Hair follicular keratinocyte (primary cell): ENCODE measurements at places on chromosomes 2 and 18. TPM values are rescaled to one million over a fixed set of nuclear protein-coding genes. Genes with fewer than 3 reads are reported as not detected.

The ERBB4 gene
- not detected in 2 replicates for total RNA-seq

The KIAA2012 gene
- total RNA-seq = not detected in 2 replicates

The NABP1 gene
- total RNA-seq = 20.5 and 24.0 TPM in 2 replicates

The PRSS56 gene
- total RNA-seq = not detected in 2 replicates

The CSRNP3 gene
- 0.80 and 5.9 TPM in 2 replicates for total RNA-seq

The IL1RL1 gene
- total RNA-seq = 1.5 and 4.3 TPM in 2 replicates

The TWIST2 gene
- total RNA-seq = 13.0 and 23.1 TPM in 2 replicates

The PIAS2 gene
- total RNA-seq = 6.2 and 7.1 TPM in 2 replicates

The GNLY gene
- not detected in 2 replicates for total RNA-seq

The CCDC148 gene
- total RNA-seq = 0.19 TPM in 1 of 2 replicates, not detected in the other

The MSTN gene
- total RNA-seq = not detected in 2 replicates
